RKO (cell line): ENCODE measurements at places on chromosomes 6 and 20.

GRCh38 chr20:29443819-29444218, 1813.6 kb upstream of the DEFB115 start:
- no peak for DNase-seq

- no peak for DNase-seq
Observed at GRCh38 chr6:144478483-144478882, 193.3 kb downstream of the UTRN start.

- no peak for DNase-seq
Observed at GRCh38 chr6:33950891-33951889, 147.4 kb upstream of the MLN start.

- no peak for DNase-seq
Observed at GRCh38 chr20:18802012-18802634, 11.5 kb upstream of the SCP2D1 start.

- no peak for DNase-seq
Observed at GRCh38 chr6:16697437-16698161, 63.7 kb downstream of the ATXN1 start.

DNA sequence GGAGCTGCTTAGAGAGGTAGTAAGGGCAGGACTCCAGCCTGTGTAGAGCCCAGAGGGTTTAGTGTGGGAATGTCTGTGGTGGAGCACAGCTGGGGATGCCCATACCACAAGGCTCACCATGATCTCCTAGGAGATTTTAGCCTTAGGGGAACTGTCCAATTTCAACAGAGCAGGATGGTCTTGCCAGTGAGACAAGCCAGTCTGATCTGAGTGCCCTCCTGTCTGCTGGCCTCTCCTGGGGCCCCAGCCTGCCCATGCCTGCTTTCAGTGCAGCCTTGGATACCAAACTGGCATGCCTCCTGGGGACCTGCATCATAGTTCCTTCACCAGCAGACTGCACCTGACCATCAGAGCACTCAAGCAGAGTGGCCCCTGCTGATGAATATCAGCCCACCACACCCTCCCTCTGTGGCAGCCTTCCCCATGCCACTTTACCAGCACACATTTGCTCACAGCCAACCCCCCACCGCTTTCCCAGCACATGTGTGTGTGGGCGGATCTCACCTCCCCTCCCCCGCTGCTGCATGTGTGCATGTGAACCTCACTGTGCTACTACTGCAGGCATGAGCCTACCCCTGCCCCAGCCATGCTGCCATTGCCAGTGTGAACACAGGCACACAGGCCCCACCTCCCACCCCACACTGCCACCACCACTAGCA, 7.9 kb upstream of the TREM1 start:
- no peak for DNase-seq
